ENCODE measurements at places on chromosomes 2 and 18.

DNA sequence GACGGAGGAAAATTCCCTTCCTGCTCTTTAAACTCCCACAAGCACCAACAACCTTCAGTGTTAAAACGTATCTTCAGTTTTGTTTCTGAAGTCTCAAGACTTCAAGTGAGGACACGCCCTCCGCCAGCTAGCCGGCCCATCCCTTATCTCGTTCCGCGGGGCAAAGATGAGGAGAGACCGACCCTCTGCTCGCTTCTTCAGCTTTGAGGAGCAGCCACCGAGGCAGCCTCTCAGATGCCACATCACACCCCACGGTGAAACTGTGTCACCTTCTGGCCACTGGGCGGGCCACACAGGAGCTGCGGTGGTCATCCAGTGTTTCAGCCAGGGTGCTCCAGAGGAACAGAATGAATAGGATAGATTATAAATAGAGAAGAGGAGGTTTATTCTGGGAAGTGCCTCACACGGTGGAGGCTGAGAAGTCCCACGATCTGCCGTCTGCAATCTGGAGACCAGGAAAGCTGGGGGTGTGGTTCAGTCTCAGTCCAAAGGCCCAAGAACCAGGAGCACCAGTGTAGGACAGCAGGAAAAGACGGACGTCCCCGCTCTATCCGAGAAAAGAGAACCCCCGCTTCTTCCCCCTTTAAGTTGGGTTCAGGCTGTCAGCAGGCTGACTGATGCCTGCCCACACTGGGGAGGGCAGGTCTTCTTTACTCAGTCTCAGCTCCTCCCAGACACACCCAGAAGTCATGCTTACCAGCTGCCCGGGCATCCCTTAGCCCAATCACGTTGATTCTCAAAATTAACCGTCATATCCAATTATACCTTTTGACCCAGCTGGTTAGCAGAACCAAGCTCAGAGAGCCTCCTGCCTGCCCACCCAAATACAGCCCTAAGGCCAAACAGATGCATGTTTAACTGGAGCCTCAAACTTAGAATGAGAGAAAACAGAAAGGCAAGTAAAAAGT is 399.7 kb upstream of the ID2 start:
- DNase-seq, result no peak

DNA sequence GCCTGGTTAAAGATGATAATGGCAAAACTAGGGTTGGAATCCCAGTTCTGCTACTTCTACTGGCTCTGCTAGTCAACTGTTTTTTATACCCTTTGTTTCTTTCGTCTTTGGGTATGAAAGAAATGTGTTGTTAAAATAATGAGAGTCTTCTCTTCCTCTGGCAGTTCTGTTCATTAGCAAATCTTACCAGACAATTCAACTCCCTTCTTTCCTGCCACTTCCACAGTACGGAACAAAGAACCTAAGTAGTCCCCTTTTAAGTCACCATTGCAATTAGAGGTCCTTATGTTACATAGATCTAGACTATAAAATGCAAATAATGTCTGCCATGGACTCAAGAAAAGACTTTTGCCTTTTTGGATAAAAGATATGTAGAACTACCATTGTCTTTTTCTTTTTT is 134.1 kb downstream of the RND3 start:
- DNase-seq, result no peak

GRCh38 chr18:62829936-62830335 is 114.6 kb downstream of the PHLPP1 start:
- no peak for DNase-seq

DNA sequence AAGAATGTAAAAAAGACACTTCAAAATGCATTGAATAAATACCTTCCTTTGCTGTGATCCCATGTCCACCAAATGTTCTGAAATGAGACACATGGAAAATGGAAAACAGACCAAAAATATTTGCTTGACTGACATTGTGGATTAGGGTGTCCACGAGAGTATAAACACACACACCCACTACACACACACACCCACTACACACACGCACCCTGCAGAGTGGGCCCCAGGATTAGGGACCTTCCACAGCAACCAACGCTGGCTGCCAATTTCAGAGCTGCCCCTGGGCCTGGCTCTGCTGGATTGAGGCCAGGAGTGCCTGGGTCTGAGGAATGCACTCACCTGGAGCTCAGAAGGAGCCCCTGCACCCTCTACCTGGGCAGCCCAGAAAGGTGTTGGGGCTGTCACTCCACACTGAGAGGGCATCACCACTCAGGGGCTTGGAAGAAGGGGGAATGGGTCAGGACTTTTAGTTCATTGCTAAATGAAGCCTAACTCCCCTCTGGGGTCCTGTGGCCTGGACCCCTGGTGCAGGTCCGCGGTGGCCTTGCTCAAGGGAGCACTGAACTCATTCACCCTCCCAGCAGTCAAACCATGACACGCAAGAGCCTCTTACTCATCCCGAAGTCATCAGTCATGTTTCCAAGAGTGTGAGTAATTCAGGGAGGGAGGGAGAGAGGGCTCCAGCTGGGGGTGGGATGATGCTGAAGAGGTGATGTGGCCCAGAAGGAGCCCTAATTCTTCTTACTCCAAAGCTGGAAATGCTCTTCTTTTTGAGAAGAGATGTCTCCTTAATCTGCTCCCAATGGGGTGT is 50.2 kb upstream of the PLB1 start:
- no peak for DNase-seq

- DNase-seq, result no peak
Observed at GRCh38 chr2:111168528-111169239, 48.0 kb downstream of the BCL2L11 start.

DNA sequence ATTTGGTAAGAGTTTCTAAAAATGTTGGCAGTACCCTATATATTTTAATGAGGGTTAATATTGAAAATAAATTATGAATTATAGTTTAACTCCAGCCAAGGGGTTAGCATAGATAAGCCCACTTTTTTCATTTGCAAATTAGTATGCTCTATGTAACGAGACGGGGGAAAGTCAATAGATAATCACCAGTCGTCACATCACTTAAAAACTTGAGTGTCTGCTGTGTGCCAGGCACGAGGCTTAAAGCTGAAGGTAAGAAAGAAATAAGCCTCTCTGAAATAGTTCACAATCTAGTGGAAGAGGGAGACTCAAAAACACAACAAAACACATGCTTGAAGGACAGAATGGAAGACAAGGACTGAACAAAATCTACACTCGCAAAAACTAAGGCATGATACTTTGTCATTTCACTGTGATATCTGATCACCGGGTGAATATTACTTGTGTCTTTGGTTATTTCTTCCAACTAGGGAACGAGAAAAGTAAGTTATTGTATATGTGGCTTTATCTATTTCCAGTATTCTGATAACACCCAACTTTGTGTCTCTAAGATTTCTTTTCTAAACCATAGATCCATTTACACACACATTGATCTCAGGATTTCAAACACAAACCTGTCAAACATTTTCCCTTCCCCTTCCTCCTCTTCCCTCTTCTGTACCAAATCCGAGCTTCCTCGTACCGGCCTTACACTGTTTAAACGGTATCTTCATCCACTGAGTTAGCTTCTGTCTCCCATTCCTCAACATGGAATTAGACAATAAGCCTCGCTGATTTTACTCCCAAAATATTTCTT is 199.1 kb downstream of the PIEZO2 start:
- DNase-seq, result no peak

- no peak for DNase-seq
Observed at GRCh38 chr18:31112804-31113203, 10.6 kb upstream of the DSC2 start.

GRCh38 chr2:200922439-200922838 is 33.3 kb downstream of the NIF3L1 start:
- no peak for DNase-seq

DNA sequence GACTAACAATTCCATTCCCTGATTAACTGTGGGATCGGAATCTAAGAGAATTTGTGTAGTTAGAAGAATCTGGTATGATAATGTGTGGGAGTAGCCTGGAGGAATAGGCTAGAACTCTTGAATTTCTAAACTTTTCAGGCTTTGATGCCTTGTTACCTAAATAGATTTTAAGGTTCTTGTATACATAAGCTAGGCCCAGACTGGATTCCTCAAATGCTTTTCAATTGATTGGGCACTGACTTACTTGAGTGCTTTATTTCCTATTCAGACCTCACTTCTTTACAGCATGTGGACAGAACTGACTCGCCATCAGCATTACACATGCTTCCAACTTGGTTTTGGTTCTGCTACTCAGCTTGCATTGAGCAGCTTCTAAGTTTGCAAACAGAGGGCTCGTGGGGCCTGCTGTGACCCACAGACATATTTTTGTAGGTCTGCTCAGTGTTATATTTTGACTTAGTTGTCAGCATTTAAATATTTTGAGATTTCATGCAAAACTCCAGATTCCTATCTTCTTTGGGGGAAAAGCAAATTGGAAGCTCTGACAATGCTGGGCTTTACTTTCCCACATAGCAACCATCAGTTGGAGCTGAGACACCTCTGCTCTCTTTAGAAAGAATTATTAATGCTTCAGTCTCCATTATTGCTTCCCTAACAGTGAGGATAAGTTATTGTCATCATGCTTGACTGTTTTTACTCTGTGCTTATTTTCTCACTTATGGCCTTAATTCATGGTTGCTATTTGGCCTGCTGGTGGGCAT is 5.7 kb downstream of the PARD3B start:
- DNase-seq, result no peak

DNA sequence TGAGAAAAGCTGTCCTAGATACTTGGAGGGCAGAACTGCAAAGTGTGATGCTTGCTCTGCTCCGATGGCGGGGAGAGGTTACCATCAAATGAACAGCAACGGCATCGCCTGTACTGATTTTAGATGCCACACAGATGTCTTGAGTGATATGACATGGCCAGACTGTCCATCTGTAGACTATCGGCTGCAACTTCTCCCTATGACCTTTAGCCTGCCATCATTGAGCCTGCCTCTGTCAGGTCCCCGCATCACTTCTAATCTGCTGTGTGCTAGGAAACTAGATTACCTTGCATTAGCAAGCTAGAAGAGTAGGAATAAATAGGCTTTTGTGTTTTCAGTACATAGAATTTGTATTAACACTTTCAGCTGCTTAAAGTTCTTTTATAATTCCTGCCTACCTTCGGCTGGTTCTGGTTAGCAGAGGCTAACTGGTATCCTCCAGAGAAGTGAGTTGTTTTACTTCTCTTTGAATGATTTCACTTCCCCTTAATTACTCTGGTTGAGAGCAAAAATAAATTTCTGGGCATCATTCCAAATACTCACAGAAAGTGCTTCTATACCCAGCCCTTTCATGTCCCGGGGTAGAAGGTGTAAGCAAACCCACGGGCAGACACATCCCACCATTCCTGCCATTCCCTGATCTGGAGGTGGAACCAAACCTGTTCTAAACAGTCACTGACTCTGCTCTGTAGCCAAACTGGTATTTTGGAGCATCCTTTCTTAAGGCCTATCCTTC is 24.0 kb downstream of the GAREM2 start:
- no peak for DNase-seq

Measured in activated naive CD8-positive, alpha-beta T cell treated with anti-CD3 and anti-CD28 coated beads, Interleukin-2, amount 10 ng/mL, durations not matched to agents 7 days and 5 days (primary cell).